ENCODE measurements at places on chromosomes 4 and X. TPM values are rescaled to one million over a fixed set of nuclear protein-coding genes. Genes with fewer than 3 reads are reported as not detected.

DNA sequence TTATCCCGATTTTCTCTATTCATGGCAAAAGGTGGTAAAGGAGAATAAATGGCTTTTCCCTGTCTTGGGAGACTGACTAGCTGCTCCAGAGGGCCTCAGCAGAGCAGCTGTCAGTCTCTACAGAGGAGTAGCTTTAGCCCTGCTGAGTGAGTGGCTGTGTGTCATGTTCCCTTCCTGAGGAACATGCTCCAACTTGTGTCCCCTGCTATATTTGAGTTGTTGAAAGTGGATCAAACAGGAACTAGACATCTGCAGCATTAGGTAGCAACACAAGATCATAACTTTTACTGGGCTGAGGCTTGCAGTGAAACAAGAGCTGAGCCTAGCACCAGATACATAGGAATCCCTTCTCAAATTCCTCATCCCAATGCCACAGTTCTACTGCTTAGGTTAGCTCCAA lies 26.7 kb upstream of the PLAC1 start:
- DNase-seq = no peak

DNA sequence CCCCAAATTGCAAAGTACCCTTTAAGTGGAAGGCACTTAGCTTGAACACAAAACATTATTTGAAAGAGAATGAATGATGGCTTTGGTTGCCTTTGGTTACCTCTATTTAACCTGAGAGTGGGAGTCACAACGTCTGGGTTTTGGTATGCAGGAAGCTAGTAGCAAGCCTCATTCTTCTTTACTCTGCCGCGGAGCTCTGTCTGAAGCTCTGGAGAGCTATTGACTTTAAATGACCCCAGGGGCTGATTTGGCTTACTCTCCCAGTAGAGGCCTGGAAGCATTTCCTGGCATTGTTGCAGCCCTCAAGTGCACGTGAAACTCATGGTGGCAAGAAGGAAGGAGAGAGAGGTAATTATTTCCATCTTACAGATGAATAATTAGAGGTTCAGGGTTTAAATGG lies 81.8 kb upstream of the MAGEA4 start:
- DNase-seq = peak; percentile 81

GRCh38 chr4:178316211-178316610 lies 874.0 kb upstream of the AGA start:
- DNase-seq = no peak

GRCh38 chr4:120630427-120630826 lies 292.1 kb downstream of the PRDM5 start:
- no peak for DNase-seq

DNA sequence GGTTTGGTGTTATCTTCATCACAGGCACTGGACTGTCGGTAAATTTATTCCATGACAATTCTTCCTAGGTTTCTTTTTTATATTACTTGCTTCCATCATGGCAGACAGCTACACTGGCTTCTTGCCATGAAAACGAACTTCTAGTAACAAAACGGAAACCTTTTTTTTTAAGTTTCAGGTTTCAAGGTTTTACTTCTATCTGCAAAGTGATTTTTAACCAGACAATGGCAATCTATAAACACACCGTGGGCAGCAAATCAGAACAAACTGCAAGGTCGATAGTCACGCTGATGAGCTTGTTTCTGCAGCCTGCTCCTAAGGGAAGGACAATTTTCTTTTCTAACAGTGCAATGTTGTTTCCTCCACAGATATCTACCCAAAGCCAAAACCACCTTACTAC lies 29.9 kb downstream of the XG start:
- DNase-seq = no peak

- DNase-seq = no peak
These were observed 26.4 kb downstream of the DOK7 start for GRCh38 chr4:3489451-3489962.

DNA sequence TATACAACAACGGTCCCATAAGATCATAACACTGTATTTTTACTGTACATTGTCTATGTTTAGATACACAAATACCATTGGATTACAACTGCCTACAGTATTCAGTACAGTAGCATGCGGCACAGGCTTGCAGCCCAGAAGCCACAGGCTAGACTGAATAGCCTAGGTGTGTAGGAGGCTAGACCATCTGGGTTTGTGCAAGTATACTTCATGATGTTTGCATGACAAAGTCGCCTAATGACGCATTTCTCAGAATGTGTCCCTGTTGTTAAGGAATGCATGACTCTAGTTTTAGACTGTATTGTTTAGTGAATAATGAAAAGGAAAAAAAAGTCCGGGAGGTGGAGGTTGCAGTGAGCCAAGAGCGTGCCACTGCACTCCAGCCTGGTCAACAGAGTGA lies 56.5 kb upstream of the C4orf50 start:
- no peak for DNase-seq

The CXCL11 gene
- total RNA-seq = 0.74 TPM

The INPP4B gene
- total RNA-seq = 13.1 TPM

The SLC26A1 gene
- not detected for total RNA-seq

DNA sequence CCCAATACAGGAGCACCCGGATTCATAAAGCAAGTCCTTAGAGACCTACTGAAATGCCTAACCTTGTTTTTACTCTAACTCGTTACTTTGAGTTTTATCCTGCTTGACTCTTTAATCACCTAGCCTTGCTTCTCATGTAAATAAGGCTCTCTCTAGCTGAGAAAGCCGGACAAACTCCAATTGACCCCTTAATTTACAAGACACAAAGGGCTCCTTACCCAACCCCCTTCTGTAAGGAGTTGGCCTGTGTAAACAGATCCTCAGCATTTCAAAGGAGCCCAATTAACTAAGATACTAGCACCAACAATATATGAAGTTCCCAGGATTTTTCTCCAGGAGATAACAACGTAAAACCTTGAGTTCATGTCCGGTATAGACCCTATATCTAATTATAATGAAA lies 61.7 kb downstream of the CT47B1 start:
- no peak for DNase-seq

- DNase-seq = no peak
These were observed 79.5 kb downstream of the KDM6A start for GRCh38 chrX:44952329-44953027.

The EDNRA gene
- total RNA-seq = 6.5 TPM

DNA sequence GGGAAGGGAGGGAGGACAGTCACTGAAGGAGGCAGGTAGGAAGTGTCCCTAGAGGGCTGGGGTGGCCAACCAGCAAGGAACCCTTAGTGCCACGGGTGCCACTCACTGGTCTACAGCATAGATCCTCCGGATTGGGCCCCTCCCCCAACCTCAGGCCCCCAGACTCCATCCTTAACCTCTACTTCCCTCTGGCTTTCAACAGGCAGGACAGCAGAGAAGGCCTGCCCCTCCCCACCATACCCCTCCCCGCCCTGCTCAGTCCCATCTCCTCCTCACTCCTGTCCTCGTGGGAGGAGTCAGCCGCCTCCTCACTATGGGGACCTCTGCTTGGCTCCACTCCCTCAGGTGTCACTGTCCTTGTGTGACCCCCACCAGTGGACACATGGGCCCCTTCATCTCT lies 77.7 kb upstream of the PSAPL1 start:
- DNase-seq = no peak

DNA sequence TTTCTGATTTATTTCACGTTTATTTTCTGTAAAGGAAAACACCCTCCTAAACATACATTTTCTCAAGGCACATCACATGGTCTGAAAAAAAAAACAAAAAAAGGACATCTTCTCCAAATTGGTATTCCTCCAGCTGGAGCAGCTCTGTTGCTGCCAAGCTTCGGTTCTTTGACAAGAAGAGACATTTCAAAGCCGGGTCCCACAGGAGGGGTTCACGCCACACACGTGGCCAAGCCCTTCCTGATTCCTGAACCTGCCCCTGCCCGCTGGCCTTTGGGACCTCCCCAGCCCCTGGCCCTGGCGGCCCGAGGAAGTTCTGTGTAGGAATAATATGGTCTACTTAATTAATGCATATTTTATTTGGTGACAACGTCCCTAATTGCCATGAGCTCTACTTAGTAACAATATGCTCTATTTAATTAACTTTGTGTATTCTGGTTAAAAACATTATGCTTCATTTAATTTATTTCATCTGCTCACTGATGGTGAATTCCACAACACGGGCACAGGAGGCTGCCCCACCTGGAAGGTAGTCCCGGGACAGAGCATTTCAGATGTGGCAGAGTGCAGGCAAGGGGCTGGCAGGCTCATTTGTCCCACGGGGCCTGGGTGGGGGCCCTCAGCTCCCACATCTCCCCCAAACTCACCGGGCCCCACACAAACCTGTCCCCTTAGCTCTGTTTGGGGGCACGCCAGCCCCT lies 5.4 kb upstream of the RGS12 start:
- DNase-seq = no peak

The TTC29 gene
- 0.49 TPM for total RNA-seq

GRCh38 chrX:76253432-76253831 lies 80.6 kb downstream of the PBDC1 start:
- DNase-seq = peak; percentile 64

DNA sequence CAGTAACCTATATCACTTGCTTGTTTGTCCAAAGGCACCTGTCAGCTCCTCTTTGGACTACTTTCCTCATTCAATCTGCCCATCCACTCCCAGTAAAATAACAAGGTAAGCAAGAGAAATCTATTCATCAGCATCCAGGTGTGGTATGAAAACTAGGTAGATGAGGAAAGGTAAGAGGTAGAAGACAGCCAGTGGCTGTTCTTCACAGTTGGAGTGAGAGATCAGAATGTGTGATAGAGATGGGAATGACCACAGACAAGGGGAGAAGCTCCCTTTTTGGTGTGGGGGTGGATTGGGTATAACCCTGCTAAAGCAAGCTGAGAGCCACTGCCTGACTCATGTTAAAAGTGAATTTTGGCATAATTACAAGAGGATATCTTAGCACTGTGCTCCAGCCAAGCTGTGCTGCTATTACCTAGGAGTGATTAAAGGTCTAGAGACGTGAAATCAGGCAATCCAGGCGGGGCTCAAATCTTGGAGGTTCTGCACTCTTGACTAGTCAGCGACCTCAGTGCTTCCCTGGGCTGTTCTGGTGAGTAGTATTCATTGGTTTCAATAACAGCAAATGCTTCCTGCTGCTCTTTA lies 28.1 kb upstream of the RASL11B start:
- peak; percentile 41 for DNase-seq

- no peak for DNase-seq
These were observed 56.0 kb downstream of the ZCCHC12 start for GRCh38 chrX:118879586-118879985.

The TRAM1L1 gene
- 0.66 TPM for total RNA-seq

DNA sequence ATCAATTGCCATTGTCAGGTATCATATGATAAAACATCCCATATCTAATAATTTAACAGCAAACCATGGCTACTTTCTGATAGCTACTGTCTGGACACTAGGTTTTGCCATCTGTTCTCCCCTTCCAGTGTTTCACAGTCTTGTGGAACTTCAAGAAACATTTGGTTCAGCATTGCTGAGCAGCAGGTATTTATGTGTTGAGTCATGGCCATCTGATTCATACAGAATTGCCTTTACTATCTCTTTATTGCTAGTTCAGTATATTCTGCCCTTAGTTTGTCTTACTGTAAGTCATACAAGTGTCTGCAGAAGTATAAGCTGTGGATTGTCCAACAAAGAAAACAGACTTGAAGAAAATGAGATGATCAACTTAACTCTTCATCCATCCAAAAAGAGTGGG lies 7.0 kb downstream of the NPY5R start:
- peak; percentile 18 for DNase-seq

GRCh38 chrX:54695231-54695630 lies 102.8 kb downstream of the ITIH6 start:
- peak; percentile 41 for DNase-seq

GRCh38 chrX:149259241-149259640 lies 245.9 kb downstream of the IDS start:
- peak; percentile 5 for DNase-seq

The EGF gene
- 4.9 TPM for total RNA-seq

GRCh38 chr4:3491681-3492405 lies 28.7 kb downstream of the DOK7 start:
- peak; percentile 68 for DNase-seq

The ACOX3 gene
- 16.1 TPM for total RNA-seq

- DNase-seq = no peak
These were observed 212.8 kb upstream of the PACRGL start for GRCh38 chr4:20487446-20487845.

DNA sequence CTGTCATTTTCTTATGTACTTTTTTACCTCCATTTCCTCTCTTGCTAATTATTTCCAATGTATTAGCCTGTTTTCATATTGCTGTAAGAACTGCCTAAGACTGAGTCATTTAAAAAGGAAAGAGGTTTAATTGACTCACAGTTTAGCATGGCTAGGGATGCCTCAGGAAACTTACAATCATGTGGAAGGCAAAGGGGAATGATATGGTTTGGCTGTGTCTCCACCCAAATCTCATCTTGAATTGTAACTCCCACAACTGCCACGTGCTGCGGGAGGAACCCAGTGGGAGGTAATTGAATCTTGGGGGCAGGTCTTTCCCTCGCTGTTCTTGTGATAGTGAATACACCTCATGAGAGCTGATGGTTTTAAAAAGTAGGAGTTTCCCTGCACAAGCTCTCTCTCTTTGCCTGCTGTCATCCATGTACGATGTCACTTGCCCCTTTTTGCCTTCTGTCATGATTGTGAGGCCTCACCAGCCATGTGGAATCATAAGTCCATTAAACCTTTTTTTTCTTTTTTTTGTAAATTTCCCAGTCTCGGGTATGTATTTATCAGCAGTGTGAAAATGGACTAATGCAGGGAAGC lies 870.0 kb upstream of the INTU start:
- DNase-seq = no peak

DNA sequence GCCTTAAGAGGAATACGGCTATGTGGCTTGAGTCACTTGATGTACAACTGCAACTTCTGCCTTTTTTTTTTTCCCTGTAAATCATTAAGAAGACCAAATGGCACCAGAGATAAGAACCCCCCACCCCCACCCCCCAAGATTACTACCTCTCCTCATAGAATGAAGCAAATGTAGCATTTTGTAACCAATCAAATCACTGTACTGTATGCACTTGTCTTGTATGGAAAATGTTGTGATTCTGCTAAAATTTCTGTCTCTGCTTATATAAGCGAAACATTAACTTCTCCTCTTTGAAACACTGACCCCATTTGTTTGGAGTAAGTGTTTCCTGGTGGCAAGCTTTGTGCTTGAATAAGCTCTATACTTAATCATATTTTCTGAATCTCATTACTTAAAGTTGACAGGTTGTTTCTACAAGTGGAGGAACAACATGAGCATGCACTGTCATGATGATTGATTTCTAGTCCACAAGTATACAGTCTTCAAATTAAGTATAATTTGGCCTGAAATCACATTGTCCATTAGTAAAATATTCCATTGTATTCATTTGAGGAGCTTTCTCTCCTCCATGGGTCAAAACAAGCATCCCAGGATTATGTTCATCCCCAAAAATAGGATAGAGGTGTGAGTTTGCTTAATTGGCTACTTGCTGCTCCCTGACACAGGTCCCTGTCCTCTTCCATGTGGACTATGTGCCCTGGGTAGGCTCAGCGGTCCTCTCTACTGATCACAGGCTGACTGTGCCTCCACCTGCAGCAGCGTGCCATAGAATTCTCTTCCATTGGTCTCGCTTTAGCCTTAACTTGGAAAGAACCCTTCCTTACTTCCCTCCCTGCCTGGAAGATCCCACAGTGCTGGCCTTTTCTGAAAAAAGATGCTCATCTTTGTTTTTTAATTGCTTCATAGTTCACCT lies 104.0 kb upstream of the BMP2K start:
- DNase-seq = no peak

The ADH1B gene
- not detected for total RNA-seq

GRCh38 chrX:32852203-32852602 lies 359.1 kb downstream of the DMD start:
- no peak for DNase-seq

The DNASE1L1 gene
- total RNA-seq = 49.1 TPM

All from M059J (cell line).